ENCODE measurements at places on chromosomes 4 and X.

- no peak for DNase-seq
These were observed 173.5 kb downstream of the NKX6-1 start for GRCh38 chr4:84325625-84326024.

DNA sequence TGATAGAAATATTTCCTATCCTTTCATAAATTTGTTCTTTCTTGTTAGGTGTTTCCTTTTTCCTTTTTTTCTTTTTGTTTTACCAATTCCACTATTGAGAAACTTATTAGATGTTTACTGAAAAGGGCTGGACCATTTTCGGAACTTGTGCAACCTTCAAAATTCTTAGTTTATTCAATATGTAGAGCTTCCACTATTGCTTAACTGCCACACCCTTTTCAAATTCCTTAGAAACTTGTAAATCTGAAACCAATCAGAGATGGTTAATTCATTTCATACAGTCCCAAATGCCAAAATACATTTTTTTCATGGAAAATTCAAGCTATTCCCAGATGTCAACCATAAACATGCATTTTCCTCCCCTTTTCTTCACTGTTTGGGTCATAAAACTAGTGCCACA, 66.1 kb upstream of the SLC39A8 start:
- DNase-seq = no peak

GRCh38 chrX:56987741-56988140, 7.6 kb downstream of the SPIN3 start:
- DNase-seq = no peak

- no peak for DNase-seq
These were observed 88.0 kb downstream of the GUCY2F start for GRCh38 chrX:109393859-109394258.

GRCh38 chr4:114547340-114548134, 51.1 kb upstream of the UGT8 start:
- no peak for DNase-seq

DNA sequence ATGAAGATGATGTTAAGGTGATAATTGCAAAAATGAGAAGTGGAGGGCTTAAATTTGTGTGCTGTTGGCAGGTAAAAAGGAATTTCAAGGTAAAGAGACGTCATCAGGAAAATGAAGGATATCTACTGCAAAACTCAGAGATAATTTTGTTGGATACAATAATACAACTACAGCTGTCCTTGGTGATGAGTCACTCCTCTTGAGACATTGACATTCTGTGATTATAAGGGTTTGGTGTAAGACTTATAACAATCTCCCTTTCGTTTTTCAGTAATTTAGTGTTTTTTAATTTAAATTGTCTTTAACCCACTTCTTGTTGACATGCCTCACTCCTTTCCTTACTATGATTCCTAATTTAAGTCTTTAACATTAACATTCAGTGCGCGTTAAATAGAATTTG, 1074.1 kb upstream of the SLIT2 start:
- no peak for DNase-seq

DNA sequence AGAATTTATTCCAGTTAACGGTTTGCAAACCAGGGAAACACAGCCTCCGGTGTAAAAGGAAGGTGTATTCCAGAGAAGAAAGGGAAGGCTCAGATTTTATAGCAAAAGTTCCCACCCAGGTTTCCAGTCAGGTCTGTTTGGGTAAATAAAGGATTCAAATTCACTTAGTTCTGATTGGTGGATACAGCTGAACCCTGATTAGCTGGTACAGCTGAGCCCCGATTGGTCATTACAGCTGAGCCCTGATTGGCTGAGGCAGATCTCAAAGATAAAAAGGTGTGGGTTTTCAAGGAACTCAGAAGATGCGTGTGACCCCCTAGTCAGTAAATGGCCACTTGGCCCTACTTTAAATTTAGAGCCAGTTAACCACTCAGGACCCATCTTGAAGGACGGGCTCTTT, 6.6 kb downstream of the CLRN2 start:
- DNase-seq = no peak

DNA sequence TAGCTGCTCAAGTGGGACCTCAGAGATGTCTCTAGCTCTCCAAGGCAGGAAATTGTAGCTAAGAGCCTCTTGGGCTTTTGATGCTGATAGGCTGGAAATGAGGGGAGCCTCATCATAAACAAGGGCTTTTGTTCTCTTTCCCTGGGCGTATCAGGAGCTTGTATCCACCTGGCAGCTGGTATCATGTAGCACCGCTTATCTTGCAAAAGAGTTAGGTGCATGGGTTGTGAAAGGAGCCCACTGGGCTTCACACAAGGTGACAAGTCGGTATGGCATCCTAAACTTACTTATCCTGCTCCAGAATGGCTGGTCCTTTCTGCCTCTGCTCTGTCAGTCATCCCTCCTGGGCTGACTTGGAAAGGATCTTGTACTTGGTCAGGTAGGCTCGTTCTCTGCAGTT, 565.8 kb downstream of the GRXCR1 start:
- no peak for DNase-seq

DNA sequence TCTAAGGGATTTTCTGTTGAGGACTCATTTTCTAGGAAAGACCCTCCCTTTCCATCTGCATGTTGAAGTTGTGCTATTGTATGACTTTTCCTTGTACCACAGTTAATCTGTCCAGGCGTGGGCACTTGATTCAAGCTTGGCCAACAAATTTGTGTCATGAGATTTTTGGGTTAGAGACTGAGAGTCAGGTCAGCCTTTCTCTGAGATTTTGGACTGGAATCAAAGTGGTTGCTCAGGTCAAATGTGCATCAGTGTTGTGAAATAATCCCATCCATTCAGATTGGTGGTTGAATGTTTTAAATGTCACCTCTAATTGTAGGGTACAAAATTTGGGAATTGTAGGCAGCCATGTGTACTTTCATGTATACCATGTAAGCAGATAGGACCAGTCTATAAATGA, 545.2 kb upstream of the IGFBP7 start:
- DNase-seq = no peak

GRCh38 chr4:2799971-2800690, 7.2 kb downstream of the SH3BP2 start:
- no peak for DNase-seq

DNA sequence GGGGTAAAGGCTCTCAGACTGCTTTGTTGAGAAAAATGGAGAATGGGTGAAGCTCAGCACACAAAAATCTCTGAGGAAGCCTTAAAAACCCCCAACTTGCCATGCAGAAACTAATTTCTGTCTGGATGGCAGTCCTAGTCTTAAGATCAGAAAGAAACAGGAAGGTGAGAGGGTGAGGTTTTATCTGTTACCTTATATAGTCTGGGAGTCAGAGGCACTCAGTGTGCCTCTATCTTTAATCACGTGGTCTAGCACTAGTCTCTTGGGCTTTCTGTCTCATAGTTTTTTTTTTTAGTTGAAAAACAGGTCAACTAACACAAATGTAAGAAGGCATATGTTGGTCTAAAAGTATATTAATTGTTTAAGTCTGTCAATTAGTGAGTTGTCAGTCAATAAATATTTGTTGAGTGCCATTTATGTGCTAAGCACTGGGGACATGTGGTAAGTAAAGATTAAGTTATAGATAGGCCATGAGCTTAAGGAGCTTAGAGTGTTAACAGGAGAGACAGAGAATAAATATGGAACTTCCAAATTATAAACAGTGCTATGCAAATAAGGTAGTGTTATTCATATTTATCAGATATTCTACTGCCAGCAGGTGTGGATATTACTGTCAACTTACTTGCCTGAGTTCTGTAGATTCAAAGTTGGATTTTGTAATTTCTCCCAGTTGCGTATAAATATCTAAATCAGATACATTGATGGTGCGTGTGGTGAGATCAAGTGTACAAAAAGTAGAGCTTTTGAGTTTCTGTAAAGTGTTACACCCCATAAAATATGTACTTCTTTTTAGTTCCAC, 7.0 kb downstream of the CYBB start:
- DNase-seq = no peak

- DNase-seq = no peak
These were observed 12.5 kb upstream of the OSTC start for GRCh38 chr4:108637856-108638255.

GRCh38 chr4:43758836-43759235, 689.8 kb downstream of the KCTD8 start:
- no peak for DNase-seq

DNA sequence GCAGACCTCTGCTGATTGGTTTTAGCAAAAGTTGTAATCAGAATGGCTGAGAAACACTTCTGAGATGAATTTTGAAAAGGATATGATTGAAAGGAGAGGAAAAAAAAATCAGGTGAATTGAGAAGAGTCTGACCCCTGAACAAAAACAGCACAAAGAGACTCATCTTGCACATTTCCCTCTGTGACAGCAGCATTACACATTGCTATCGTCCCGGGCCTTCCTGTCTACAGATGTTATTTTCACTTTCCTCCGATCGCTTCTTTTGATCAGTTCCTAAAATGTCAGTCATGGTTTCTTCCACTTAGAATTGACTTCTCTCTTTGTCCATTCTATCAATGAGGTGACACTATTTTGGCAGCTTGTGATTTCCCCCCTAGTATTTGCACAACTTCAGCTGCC, 262.6 kb downstream of the GPC3 start:
- no peak for DNase-seq

DNA sequence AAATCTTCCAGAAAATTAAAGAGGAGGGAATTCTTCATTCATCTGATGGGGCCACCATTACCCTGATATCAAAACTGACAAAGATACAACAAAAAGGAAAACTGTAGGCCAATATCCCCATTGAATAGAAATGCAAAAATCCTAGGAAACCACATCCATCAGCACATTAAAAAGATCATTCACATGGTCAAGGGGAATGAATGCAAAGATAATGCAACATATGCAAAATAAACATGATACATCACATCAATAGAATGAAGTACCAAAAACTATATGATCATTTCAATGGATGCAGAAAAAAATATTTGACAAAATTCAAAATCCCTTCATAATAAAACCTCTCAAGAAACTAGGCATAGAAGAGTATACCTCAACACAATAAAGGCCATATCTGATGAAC, 108.9 kb upstream of the SH3RF1 start:
- DNase-seq = no peak

DNA sequence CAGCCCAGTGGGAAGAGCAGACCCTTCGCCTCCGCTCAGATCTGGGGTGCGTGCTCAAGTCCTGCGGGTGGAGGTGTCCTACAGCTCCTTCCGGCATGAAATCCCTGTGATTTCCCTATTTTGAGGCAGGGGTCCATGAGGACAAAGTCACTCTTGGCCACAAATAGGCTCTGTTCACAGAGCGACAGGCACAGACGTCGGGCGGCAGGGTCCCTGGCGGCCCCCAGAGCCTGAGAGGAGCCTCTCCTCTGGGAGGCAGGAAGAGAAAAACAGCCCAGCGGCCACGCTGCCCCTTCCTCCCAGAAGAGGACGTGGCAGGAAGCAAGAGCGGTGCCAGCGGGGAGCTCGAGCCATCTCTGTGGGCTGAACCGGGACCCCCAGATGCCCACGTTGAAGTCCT, 38.7 kb downstream of the ABLIM2 start:
- no peak for DNase-seq

DNA sequence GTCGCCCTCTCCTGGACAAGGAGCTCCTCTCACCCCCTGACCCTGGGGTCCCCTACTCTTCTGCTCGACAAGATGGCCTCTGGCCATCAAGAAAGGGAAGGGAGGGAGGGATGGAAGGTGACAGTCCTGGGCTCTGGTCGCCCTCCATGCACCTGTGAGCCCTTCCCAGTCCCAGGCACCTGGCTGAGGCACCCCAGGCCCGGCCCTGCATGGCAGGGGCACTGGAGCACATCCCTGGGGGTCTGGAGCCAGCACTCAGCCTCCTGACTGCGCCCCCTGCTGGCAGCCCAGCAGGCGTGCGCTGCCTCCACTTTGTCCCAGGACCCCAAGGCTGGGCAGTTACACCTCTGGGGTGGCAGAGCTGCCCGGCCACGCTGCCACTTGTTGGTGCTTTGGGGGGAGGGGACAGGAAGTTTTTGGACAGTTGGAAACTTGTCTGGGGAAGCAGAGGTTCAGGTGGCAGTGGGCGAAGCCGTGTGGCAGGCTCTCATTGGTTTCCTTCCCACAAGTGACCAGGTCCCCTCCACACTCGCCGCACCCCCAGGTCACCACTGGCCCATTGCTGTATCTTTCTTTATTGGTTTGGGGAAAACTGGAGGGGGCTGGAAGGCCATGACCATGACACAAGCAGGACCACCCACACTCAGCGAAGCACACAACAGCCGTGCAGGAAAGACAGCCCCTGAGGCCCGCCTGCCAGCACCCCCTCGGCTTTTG, 4.3 kb downstream of the PNCK start:
- no peak for DNase-seq

DNA sequence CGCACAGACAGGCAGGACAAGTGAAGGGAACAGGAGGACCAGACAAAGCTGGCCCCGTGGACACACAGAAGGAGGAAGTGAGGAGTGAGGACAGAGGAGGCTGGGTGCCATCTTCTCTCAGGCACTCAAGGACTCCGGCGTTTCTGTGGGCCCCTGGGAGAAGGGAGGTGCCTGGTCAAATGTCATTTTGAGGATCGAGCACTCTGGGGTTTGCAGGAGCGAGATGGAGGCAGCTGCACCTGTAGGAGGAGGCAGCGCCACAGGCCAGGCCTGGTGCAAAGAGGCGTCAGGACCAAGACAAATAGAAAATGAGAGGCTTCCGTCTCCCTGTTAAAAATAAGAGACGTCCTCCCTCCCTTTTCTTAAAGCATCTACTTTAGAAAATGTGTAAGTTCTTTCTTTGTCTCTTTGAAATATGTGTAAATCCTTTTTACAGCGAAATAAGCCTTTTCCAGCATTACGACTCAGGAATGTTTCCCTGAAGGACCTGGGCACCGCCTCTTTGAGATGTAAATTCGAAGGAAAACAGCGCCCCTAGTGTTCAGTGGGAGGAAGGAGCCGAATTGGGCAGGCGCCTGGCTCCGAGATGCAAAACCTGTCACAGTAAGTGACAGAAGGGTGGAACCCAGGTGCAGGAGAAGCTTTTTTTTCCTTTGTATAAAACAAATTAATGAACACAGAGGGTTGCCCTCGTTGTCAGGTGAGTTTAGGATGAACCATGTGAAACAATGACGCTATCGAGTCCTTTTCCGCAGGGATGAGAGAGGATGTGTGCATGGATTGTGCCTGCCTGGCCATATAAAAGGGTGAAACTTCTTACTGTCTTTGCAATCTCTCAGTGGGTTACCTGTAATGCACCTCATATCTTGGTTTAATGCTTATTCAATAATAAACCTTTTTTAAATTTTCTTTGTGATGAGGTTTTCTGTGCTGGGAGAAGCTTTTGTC, 1.4 kb upstream of the C4orf50 start:
- no peak for DNase-seq

GRCh38 chrX:132810488-132810887, 147.9 kb downstream of the HS6ST2 start:
- no peak for DNase-seq

GRCh38 chr4:10020871-10021652, at the start of gene SLC2A9:
Gene SLC2A9 (minus strand): TSS chr4:10021497. CDS start chr4:10021429, 68 bp downstream.
- no peak for DNase-seq

- DNase-seq = no peak
These were observed 31.0 kb upstream of the FAT4 start for GRCh38 chr4:125283707-125284279.

- DNase-seq = no peak
These were observed 15.3 kb downstream of the RNF4 start for GRCh38 chr4:2484185-2484584.

DNA sequence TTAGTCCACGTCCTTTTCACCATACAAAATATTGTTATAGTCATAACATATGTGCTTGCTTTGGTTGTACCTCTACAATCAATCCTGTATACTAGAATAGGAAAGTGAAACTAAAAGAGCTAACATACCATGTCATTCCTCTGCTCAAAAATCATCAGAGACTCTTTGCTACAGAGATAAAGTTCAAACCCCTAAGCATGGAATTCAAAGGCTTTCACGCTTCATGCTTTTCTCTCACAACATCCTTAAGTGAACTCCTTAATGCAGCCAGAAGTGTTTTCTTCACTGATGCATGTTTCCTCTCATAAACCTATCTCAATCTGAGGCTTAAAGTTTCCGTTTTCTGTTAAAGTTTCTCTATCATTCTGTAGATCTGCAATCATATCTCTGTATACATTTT, 744.6 kb upstream of the IGFBP7 start:
- no peak for DNase-seq
